ENCODE measurements at places on chromosomes 3 and 15. TPM values are rescaled to one million over a fixed set of nuclear protein-coding genes. Genes with fewer than 3 reads are reported as not detected.

LCTL gene
- not detected for total RNA-seq

IP6K2 gene
- 44.3 TPM for total RNA-seq

SH2D7 gene
- total RNA-seq = not detected

FAM81A gene
- total RNA-seq = 2.6 TPM

DNA sequence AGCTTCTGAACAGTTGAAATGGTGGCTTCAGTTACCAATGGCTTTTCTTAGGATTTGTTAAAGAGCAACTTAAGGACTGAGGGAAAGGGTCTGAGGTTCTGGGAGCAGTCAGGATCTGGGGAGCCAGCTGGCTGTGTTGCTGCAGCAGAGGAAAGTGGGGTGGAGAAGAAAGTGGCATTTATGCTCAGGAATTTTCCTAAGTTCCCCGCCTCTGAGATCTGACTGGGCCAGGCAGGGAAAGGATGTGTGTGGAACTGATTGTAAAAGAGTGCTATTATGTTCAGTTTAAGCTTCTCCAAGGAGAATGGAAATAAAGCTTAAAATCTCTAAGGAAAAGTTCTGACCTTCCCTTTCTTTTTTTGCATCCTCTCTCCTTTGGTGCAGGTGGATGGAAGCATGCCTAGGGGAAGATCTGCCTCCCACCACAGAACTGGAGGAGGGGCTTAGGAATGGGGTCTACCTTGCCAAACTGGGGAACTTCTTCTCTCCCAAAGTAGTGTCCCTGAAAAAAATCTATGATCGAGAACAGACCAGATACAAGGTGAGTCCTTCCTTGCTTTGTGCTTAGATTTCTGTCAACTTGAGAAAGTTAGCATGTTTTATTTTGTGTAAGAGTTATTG lies 37.8 kb downstream of the IQGAP1 start:
- DNase-seq = no peak

- DNase-seq = no peak
Measured at GRCh38 chr15:38247336-38247735, 5.3 kb upstream of the SPRED1 start.

- no peak for DNase-seq
Measured at GRCh38 chr15:31202953-31203352, 101.4 kb upstream of the TRPM1 start.
